Activated CD4-positive, alpha-beta memory T cell treated with anti-CD3 and anti-CD28 coated beads, Interleukin-2, amount 10 ng/mL, durations not matched to agents 7 days and 5 days (primary cell): ENCODE measurements at places on chromosomes 7 and 10. TPM values are rescaled to one million over a fixed set of nuclear protein-coding genes. Genes with fewer than 3 reads are reported as not detected.

DNA sequence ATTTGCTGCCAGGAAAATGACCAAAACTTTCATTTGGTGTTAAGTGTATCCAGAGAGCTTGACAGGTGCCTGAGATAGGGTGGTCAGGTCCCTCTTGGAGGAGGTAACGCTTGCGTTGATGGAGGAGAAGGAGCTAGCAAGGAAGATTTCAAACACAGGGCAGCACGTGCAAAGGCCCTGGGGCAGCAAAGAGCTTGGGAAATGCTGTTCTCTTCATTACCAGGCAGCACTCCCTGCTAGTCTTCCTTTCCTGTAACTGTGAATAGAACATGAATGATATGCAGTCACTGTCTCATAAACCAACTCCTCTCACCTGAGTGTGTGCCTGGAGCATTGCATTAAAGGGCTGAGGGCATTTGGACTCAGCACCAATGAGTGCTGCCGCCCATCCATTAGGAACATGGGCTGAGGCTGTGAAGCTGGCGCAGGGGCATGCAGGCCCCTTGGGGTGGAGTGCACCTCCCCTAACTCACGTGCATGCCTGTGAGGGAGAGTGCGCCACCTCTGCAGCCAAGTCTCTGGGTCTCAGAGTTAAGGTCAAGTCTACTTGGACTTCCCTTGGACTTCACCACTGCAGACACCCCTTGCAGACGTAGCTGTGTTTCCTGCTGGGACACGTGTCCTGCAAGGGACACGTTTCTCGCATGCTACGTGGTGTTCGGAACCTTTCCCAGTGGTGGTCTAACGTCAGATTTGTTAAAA is 136.8 kb downstream of the PAXIP1 start:
- H3K27ac ChIP-seq = no peak overlapping the region
- peaks cover 18% of the 10 kb centered on the region for H3K27me3 ChIP-seq
- no peaks in the 10 kb centered on the region for H3K4me1 ChIP-seq
- H3K4me3 ChIP-seq = no peak overlapping the region

DNA sequence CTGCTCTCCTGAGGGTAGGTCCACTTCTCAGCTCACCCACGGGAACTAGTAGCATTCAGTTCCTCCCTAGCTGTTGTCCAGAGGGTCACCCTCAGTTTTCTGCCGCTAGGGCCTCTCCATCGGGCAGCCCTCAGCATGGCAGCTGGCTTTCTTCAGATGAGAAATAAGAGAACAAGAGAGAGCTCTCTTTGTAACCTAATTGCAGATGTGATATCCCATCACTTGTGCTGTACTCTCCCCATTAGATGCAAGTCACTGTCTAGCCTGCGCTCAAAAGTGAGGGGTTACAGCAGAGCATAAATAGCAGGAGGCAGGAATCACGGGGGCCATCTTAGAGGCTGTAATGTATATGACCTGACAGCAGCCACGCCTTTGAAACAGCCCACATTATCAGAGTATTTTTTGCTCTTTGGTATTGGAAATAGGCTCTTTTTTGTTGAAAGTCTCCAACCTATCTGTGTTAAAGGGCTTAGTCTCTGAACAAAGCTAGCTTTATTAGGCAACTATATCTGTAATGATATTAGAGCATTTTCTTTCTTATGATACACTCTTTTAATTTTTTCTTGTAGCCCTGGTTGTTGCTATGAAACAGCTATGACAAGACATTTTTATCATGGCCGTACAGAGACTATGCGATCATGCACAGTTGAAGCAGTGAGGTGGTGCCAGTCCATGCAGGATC is 45.7 kb downstream of the CROT start:
- DNase-seq = no peak
- peaks cover 53% of the 10 kb centered on the region for H3K36me3 ChIP-seq
- H3K4me1 ChIP-seq = peaks cover 18% of the 10 kb centered on the region
- no peak overlapping the region for H3K27ac ChIP-seq

DNA sequence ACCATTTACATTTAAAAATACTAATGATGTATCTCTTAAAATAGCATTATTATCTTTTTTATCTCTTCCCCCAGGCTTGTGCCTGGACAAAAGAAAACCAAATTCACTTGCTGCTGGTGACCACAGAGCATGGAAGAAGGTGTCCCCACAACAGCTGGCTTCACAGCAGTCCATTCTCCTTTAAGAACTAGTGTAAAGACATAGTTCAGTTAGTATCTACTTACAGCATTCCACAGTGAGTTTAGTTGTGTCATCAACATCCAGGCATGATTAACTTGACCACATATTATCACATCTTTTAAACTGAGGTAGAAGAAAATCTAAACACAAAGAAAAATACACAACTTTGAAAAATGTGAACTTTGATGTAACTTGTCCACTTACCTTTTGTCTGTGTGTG is 55.0 kb downstream of the LRRC17 start:
- H3K4me3 ChIP-seq = no peak overlapping the region
- no peaks in the 10 kb centered on the region for H3K4me1 ChIP-seq
- no peaks in the 10 kb centered on the region for H3K36me3 ChIP-seq
- no peak for DNase-seq
- peaks cover 2% of the 10 kb centered on the region for H3K27me3 ChIP-seq
- no peak overlapping the region for H3K27ac ChIP-seq

DNA sequence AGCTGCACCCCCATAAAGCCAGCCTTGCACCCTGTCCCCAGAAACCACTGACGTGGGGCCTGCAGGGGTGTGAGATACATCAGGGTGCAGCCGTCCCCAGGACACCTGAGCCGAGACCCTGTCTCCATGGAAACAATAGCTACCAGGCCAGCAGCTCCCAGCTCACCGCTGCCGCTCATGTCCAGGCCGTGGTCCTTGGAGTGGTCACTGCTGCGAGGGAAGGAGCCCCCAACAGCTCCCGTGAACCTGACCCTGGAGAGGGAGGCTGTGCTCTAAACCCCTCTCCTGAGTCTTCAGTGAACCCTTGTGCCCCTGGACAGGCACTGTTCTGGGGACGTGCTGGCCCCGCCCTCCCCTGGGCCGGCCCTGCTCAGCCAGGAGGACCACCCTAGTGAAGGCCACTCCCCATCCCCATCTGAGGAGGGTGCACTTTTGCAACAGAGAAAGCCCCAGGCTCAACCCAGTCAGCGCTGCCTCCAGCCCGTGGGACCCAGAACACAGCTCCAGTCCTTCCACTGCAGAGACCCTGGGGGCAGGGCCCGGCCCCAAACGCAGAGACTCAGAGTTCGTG is 19.6 kb upstream of the INPP5A start:
- no peak for DNase-seq
- no peaks in the 10 kb centered on the region for H3K4me1 ChIP-seq
- H3K4me3 ChIP-seq = no peak overlapping the region

DNA sequence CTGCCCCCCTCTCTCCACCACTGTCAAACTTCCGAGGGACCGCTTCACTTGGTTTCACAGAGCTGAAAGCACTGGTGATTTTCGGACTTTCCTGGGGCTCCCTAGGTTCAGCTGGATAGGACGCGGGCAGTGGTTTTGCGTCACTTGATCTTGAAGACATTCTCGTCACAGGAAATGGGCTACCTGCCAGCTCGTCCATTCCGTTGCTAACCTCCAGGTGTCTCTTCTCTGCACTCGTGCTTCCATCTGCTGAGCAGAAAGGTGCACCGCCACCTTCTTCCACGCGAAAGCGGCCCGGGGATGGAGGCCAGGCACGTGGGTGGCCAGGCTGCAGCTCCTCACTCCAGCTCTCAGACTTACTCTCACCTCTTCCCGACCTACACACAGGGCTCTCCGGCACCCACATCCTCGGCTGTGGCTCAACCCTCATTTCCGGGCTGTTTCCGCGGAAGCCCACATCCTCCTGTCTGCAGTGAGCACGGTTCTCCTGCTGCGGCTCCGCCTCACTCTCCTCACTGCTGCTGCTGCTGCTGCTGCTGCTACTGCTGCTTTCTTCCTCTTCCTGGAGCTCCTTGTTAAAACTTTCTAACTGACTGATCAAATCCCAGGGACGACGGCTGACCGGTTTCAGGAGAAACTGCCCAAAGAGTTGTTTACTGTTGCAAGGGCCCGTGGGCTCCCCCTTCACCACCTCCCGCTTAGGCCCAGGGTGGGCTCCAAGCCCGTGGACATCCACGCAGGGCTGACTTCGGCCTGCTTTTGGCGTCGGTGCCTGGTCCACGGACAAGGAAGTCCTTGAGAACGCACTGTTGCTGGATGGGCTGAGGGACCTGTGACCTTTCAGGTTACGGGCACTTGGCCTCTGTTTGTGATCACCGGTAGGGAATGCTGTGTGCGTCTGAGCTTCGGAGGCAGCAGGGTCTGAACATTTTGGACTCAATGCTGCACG is 32.1 kb downstream of the JCAD start:
- DNase-seq = peak; percentile 97
- H3K4me1 ChIP-seq = peaks cover 47% of the 10 kb centered on the region
- peaks cover 50% of the 10 kb centered on the region for H3K27me3 ChIP-seq
- H3K27ac ChIP-seq = peak overlapping the region; percentile 87

DNA sequence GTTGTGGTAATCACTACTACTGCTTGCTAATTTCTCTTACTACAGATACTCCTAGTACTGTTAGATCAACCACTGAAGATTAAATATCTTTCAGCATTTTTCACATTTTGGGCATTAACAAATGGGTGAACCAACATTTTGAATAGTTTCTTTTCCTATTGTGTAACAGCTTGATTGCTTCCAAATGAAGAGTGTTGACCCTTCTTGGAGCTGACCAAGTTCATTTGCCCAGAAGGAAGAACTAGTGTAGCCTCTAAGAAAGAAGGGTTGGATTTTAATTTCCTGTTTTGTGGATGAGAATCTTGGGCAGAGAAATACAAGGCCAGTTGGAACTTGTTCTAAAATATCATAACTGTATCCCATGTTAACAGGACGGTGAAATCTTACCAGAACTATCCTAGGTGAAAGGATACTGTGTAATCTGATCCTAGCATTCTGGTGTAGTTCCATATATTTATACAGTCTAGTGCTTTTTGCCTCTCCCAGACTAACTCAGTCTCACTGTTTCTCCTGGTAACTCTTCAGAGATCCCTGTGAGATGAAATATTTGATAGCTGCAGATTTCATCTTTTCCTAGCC is 37.3 kb downstream of the SND1 start:
- H3K4me3 ChIP-seq = no peak overlapping the region
- DNase-seq = no peak
- H3K36me3 ChIP-seq = peaks cover 57% of the 10 kb centered on the region
- H3K27me3 ChIP-seq = no peaks in the 10 kb centered on the region

The RBM20 gene
- not detected for total RNA-seq

The VIPR2 gene
- total RNA-seq = 0.13 TPM

The PRLHR gene
- total RNA-seq = not detected

The SPAM1 gene
- total RNA-seq = not detected

The MET gene
- 0.65 TPM for total RNA-seq
